Endothelial cell of umbilical vein (primary cell): ENCODE measurements at places on chromosomes 6 and 20. TPM values are rescaled to one million over a fixed set of nuclear protein-coding genes. Genes with fewer than 3 reads are reported as not detected.

Gene BHLHE23
- polyA plus RNA-seq: not detected in 2 replicates

Gene NKAPL
- polyA plus RNA-seq: 0.53 and 0.72 TPM in 2 replicates

Gene TBX18
- polyA plus RNA-seq: 60.5 and 61.8 TPM in 2 replicates

Gene NEURL2
- polyA plus RNA-seq: 2.8 and 4.5 TPM in 2 replicates

Gene OLIG3
- polyA plus RNA-seq: not detected in 2 replicates

Gene HCK
- polyA plus RNA-seq: not detected in 2 replicates

Gene KIFC1
- 38.5 and 39.3 TPM in 2 replicates for polyA plus RNA-seq

Gene COL21A1
- 0.11 and 0.22 TPM in 2 replicates for polyA plus RNA-seq

Gene PRSS16
- polyA plus RNA-seq: not detected in 2 replicates

Gene CCN6
- not detected in 2 replicates for polyA plus RNA-seq

Gene SLC44A4
- polyA plus RNA-seq: 0.75 and 1.1 TPM in 2 replicates

Gene CLVS2
- polyA plus RNA-seq: not detected in 2 replicates

Gene GRIK2
- not detected in 2 replicates for polyA plus RNA-seq
